Non-pigmented ciliary epithelial cell (primary cell): ENCODE measurements at places on chromosomes 12 and 14.

GRCh38 chr14:26896447-26896846 lies 298.6 kb upstream of the NOVA1 start:
- peak; percentile 10 for DNase-seq

- DNase-seq, result no peak
Measured at GRCh38 chr12:14868916-14869506, 16.6 kb downstream of the MGP start.

DNA sequence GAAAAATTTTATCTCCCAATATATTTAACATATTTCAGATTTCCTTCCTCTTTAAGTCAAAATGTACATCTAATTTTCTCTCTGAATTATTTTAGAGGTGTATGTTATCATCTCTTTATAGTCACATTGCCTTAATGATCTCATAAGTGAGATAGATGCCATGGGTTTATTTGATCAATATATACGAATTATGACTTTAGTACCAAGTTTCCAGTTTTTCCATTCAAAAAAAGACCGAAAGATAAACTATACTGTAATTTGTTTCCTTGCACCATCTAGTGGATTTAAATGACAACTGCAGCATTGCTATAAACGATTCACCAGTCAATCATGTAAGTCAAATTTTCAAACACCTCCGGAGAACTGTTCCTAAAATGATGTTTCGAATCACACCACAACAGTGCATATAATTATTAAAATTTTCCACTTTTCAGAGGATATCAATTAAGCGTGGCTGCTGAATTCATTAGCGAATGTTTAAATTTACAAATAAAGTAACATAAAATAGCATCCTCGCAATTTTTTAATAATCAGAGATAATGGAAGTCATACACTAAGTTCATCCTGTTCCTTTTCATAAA lies 419 bp upstream of the ATXN7L3B start:
- DNase-seq, result peak; percentile 31

DNA sequence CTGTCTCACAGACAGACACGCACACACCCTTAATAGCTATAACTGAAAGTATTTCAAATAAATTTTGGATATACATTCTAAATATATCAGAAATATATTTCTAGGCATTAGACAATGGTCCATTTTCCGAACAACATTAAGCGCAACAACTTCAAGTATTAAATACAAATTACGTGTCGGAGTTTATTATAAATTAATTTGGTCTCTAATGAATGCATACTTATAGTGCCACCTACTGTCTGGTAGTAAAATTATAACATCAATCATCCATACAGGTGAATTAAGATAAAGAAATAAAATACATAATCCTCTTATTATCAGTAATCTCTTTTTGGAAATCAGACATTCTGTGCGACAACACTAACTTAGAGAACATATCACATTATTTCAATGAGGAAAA lies 27.2 kb upstream of the CMAS start:
- no peak for DNase-seq

GRCh38 chr14:24164518-24164991 lies 3.5 kb downstream of the IRF9 start:
- DNase-seq, result no peak

DNA sequence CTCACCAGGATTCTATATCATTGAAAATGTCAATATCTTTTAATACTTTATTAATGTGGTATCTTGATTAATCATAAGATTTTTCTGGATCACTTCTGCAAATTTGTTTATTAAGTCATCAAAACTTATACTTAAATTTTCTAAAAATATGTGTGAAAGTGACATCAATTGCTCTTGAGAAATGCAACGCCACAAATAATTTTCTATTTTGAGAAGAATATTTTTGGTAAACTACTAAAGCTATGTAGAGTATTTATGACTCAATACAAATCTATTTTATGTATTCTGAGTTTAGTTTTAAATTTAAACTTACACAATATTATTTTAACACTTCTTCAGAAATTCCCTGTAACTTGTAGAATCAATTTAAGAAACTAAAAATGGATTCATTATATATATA lies 263.3 kb downstream of the RASSF9 start:
- no peak for DNase-seq

DNA sequence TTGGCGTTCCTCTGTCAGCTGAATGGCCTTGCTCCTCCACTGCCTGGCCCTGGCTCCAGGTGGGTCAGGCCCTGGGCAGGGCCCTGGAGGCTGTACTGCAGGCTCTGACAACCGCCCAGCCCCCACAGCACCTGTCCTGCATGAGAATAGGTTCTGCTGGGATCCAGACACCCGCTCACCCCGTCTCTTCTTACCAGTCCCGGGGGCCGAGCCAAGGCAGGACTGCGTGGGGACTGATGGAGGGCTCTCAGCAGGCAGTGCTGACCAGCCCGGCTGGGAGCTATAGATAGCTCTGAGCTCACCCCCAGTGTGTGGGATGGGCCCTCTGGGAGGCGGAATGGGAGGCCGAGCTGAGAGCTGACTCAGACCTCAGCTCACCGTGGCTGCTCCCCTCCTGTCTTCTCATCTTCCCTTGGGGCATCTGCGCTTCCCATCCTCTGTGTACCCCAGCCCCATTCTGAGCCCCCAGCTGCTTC lies 39.6 kb downstream of the TEAD4 start:
- DNase-seq, result peak; percentile 71

DNA sequence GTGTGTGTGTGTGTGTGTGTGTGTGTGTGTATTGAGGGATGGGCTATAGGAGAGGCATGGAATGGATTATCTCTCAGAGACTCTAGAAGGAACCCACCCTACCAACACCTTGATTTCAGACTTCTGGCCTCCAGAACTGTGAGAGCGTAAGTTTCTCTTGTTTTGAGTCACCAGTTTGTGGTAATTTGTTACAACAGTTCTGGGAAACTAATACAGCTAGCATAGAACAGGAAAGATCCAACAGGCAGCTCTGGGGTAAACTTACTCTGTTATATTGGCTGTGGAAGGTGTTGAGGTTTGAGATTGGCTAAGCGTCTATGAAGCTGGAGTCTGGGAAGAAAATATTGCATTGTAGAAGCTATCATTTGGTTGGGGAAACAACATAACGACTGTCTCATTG lies 334.3 kb downstream of the AACS start:
- DNase-seq, result no peak

- DNase-seq, result peak; percentile 63
Measured at GRCh38 chr14:83217492-83217891, 1683.8 kb upstream of the SEL1L start.

GRCh38 chr12:51085757-51086156 lies 2.4 kb upstream of the CSRNP2 start:
- no peak for DNase-seq

GRCh38 chr12:92466391-92467305 lies 236.1 kb upstream of the PLEKHG7 start:
- DNase-seq, result no peak
